Kidney glomerular epithelial cell (primary cell): ENCODE measurements at places on chromosomes 12 and 14.
A peak's percentile ranks its signal among the peaks of the same experiment; 100 is the strongest.

- DNase-seq = no peak
Observed at GRCh38 chr14:71448431-71449315, 483.6 kb upstream of the RGS6 start.

GRCh38 chr12:124033859-124034258, 60.8 kb downstream of the ZNF664 start:
- DNase-seq = no peak

DNA sequence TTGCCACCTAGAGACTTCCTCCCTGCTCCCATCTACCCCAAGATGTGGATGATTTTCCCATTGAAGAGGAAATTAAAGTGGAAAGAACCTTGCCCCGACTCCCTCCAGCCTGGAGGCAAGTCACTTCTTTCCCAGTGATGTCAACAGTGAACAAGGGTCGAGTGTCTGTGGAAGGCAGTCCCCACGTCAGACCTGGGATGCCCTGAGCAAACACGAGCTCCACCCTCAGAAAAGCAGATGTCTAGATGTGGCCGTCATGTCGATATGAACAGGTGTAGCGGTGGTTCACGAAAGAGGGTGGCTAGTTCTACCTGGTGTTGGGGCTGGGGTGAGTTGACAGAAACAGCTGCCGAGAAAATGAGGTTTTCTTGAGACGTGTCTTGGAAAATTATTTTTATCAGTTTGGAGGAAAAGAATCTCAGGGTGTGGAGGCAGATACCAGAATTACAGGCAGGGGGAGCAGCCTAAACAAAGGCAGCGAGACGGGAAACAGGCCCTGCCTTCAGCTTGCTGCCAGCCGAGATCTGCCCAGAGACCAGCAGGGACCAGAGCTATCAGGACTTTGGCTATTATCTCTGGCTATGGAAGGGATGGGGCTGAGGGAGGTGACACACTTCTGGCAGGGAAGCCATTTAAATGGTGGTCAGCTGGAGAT, 25.9 kb downstream of the SYNDIG1L start:
- no peak for DNase-seq

DNA sequence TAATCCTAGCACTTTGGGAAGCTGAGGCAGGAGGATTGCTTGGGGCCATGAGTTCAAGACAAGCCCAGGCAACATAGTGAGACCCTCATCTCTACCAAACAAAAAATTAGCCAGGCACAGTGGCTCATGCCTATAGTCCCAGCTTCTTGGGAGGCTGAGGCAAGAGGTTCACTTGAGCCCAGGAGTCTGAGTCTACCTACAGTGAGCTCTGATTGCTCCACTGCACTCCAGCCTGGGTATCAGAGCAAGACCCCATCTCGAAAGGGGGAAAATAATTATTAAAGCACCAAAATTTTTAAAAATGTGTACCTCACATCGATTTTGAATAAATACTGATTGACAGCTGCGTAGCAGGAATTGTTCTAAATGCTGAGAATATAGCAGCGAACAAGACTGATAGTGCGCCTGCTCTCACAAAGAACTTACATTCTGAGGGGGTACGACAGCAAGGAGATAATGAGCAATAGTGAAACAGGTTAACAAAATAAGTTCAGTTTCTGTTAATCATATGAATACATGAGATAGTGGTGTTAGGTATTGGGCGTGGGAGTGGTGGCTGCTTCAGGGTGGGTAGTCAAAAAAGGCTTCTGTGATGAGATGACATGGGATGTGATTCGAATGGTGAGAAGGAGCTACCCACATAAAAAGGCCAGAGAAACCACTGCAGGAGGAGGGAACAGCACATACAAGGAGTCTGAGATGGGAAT, 19.6 kb downstream of the HCFC2 start:
- DNase-seq = no peak

GRCh38 chr14:104800771-104801519, at the start of gene ZBTB42:
Gene ZBTB42, plus strand, starts transcription at chr14:104801101. Its CDS starts 97 bp downstream, at chr14:104801198.
- DNase-seq = peak; percentile 48

- no peak for DNase-seq
Observed at GRCh38 chr12:52627395-52628110, 9.2 kb upstream of the KRT73 start.

DNA sequence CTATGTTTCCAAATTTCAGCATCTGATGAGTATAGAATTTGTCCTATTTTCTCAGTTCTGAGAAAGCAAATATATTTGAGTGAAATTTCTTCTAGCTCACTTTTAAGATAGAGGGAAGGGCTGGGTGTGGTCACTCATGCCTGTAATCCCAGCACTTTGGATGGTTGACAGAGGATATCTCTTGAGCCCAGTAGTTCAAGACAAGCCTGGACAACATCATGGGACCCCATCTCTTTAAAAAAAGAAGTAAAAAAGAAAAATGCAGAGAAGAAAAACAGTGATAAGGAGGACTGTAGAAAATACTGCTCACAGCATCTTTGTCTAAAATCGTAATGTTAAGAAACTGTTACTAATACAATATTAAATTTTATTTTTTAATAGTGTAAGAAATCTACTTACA, 2.3 kb upstream of the OR6C70 start:
- no peak for DNase-seq

DNA sequence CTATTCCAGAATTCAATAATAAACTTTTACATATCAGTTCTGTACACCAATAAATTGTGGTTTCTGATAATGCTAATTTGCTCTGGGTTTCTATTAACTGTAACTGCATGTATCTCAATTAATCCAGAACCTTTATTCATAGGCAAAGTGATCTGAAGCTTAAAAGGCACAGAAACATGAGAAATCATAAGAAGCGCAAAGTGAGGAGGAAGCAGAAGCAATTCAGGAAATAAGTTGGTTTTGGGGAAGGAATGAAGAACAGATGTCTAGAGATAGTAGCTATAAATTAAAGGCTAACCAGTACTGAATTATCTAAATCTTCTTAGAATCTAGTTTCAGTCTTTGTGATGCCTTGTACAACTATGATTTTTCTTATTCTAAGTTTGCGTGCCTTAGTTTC, 24.6 kb downstream of the KERA start:
- DNase-seq = no peak

- no peak for DNase-seq
Observed at GRCh38 chr12:4190366-4191063, 83.0 kb upstream of the CCND2 start.

- DNase-seq = no peak
Observed at GRCh38 chr12:81077329-81077685, 572 bp upstream of the ACSS3 start.

- DNase-seq = no peak
Observed at GRCh38 chr14:54116198-54116885, 159.7 kb upstream of the BMP4 start.

GRCh38 chr12:123065676-123066383, 85.1 kb downstream of the PITPNM2 start:
- no peak for DNase-seq

- no peak for DNase-seq
Observed at GRCh38 chr14:93006567-93007051, 83.7 kb downstream of the CHGA start.

DNA sequence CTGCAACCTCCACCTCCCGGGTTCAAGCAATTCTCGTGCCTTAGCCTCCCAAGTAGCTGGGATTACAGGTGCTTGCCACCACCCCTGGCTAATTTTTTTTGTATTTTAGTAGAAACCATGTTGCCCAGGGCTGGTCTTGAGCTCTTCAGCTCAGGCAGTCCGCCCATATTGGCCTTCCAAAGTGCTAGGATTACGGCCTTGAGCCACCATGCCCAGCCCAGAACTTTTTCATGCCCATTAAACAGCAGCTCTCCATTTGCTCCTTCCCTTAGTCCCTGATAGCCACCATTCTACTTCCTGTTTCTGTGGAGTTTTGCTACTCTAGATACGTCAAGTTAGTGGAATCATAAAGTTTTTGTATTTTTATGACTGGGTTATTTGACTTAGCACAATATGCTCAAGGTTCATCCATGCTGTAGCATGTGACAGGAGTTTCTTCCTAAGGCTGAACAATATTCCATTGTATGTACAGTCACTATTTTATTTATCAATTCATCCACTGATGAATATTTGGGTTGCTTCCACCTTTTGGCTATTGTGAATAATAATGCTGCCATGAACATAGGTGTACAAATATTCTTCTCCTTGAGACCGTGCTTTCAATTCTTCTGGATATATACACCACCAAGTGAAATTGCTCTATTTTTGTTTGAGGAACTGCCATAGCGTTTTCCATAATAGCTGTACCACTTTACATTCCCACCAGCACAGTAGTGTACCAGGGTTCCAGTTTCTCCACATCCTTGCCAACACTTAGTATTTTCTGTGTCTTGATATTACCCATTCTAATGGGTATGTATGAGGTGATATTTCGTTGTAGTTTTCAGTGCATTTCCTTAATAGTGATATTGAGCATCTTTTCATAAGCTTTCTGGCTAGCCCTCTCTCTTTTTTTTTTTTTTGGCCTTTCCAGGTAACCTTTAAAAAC, 15.0 kb downstream of the ATF1 start:
- no peak for DNase-seq

- DNase-seq = no peak
Observed at GRCh38 chr12:9784326-9784725, 23.6 kb upstream of the CD69 start.

GRCh38 chr12:12922191-12922616, 29.8 kb downstream of the GPRC5D start:
- peak; percentile 76 for DNase-seq

GRCh38 chr12:107027636-107028053, 40.7 kb upstream of the MTERF2 start:
- DNase-seq = peak; percentile 79

DNA sequence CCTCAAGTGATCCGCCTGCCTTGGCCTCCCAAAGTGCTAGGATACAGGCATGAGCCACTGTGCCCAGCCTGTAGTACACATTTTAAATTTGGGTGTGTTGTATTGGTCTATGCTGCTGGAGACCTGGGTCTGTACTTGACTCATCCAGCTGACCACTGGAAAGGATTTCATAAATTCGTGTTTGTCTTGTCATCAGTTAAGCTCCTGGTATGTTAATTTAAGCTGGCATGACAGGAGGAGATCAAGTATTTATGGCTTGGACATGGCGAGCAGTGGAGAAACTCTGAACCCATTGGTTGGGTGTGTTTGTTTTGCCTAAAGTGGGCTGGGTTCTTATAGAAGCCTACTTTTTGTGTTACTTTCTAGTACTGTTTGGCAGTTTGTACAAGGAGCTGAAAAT, 24.2 kb downstream of the YY1 start:
- no peak for DNase-seq

DNA sequence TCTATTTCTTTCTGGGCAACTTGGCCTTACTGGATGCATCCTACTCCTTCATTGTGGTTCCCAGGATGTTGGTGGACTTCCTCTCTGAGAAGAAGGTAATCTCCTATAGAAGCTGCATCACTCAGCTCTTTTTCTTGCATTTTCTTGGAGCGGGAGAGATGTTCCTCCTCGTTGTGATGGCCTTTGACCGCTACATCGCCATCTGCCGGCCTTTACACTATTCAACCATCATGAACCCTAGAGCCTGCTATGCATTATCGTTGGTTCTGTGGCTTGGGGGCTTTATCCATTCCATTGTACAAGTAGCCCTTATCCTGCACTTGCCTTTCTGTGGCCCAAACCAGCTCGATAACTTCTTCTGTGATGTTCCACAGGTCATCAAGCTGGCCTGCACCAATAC, 5.3 kb downstream of the OR4N5 start:
- DNase-seq = no peak

GRCh38 chr12:105329926-105330282, 587 bp upstream of the C12orf75 start:
- no peak for DNase-seq

GRCh38 chr12:121807642-121808347, 4.0 kb downstream of the SETD1B start:
- no peak for DNase-seq

DNA sequence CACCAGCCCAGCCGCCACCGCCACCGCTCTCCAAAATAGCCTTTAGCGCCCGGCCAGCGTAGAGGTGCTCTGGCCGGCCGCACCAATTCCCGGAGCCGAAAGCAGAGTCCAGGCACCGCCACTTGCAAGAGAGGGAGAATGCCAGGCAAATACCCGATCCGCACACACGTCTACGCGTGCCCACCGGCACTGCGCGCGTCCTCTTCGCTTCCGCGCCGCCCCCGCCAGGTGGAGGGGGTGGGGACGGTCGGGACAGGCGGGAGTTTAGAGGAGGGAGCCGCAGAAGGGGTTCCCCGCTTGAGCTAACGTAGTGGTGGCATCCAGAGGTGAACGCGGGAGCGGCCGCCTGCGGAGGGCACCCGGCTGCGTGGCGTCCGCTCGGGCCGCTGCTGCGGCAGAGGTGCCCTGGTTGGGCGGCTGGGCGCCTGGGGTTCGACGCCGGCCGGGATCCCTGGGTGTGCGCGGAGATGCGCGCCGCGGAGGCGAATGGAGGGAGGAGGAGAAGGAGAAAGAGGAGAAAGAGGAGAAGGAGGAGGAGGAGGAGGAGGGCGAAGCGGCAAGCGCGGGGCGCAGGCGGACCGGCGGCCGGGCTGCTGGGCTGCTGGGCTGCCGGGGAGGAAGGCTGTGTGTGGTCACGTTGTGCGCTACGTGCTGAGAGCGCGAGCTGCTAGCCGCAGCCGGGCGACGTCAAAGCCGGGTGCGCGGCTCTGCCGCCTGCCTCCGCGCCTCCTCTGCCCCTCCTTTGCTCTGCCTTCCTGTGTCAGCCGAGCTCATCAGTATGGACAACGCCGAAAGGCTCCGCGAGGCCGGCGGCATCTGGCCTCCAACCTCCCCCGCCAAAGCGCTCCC, at the start of gene MDGA2:
Gene MDGA2, minus strand, starts transcription at position 140 of the 849 bp plus-strand sequence.
- DNase-seq = peak; percentile 36

- peak; percentile 39 for DNase-seq
Observed at GRCh38 chr12:81692008-81692407, 67.1 kb downstream of the PPFIA2 start.

DNA sequence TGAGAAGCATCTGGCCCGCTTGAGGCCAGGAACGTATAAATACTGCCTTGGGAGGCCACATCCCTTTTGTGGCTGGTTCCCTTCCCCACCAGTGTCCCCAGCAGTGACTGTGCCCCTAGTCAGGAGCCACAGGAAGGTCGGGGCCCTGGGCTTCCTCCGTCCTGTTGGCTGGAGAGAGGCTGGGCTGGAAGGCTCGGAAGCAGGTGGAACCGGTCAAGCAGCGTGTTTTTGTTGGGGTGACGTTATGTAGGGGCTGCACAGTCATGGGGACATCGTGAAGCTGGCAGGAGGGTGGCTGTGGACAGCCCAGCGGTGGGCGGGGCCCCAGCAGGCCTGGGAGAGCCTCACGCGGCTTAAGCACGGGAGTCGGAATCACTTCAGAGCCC, 10.1 kb downstream of the XRCC3 start:
- DNase-seq = no peak

DNA sequence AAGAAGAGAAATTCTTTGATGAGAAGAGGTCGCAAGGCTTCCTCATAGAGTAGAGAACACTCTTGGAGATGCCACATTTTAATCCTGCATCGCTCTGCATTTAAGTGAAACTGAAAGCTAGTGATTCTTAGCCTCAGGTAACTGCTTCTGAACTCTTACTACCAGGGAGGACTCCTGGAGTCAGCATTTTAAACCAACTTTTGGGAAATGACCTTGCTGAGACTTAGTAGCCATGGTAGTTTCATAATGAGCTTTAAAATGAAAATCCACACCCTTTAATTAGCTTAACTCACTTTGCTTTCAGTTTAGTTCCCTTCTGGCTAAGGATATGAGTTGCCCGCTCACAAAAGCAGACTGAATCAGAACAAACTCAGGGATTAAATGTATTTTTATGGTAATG, 80.3 kb downstream of the SYNE2 start:
- DNase-seq = no peak

GRCh38 chr14:97724265-97724731, 927.1 kb downstream of the VRK1 start:
- DNase-seq = no peak

- DNase-seq = no peak
Observed at GRCh38 chr12:67436230-67436629, 167.1 kb downstream of the CAND1 start.

- DNase-seq = no peak
Observed at GRCh38 chr14:37098132-37098531, 74.3 kb downstream of the SLC25A21 start.

GRCh38 chr14:67644428-67644827, 24.7 kb downstream of the ARG2 start:
- DNase-seq = no peak
